Bronchial smooth muscle cell (primary cell): ENCODE measurements at places on chromosomes 5 and 9. TPM values are rescaled to one million over a fixed set of nuclear protein-coding genes. Genes with fewer than 3 reads are reported as not detected.

The CAPSL gene
- total RNA-seq, result not detected in 2 replicates

The SYNPO gene
- total RNA-seq, result 2.0 and 2.7 TPM in 2 replicates

The ANXA6 gene
- total RNA-seq, result 536 and 817 TPM in 2 replicates

The EGFLAM gene
- total RNA-seq, result 0.16 and 0.26 TPM in 2 replicates

The SPINK7 gene
- not detected in 2 replicates for total RNA-seq

The BRINP1 gene
- total RNA-seq, result 0.09 TPM in 1 of 2 replicates, not detected in the other

The ASPN gene
- 3.5 and 11.2 TPM in 2 replicates for total RNA-seq

The PCDHA3 gene
- total RNA-seq, result 0.32 and 0.34 TPM in 2 replicates

The MED27 gene
- total RNA-seq, result 9.9 and 11.6 TPM in 2 replicates

The PPP3R2 gene
- total RNA-seq, result 0.09 TPM in 1 of 2 replicates, not detected in the other

The KIF24 gene
- total RNA-seq, result 0.17 and 0.63 TPM in 2 replicates

The SLC2A8 gene
- total RNA-seq, result 5.8 and 8.0 TPM in 2 replicates

The SPINK1 gene
- not detected in 2 replicates for total RNA-seq

The TTC39B gene
- total RNA-seq, result 6.9 and 9.1 TPM in 2 replicates

The ADAMTS6 gene
- 37.8 and 49.9 TPM in 2 replicates for total RNA-seq

The IFNA21 gene
- not detected in 2 replicates for total RNA-seq

The DIMT1 gene
- 14.9 and 17.5 TPM in 2 replicates for total RNA-seq

The SMU1 gene
- 33.1 and 37.5 TPM in 2 replicates for total RNA-seq

The PCDHA7 gene
- total RNA-seq, result 0.26 and 0.47 TPM in 2 replicates

The RGS14 gene
- total RNA-seq, result 3.4 and 6.3 TPM in 2 replicates

The C9orf43 gene
- 0.16 and 0.26 TPM in 2 replicates for total RNA-seq

The SLC6A18 gene
- not detected in 2 replicates for total RNA-seq

The TAS2R1 gene
- total RNA-seq, result not detected in 2 replicates

The ALG2 gene
- 30.3 and 36.3 TPM in 2 replicates for total RNA-seq

The FRRS1L gene
- total RNA-seq, result 0.16 and 0.52 TPM in 2 replicates

The TMEM174 gene
- total RNA-seq, result not detected in 2 replicates

The BHMT2 gene
- total RNA-seq, result 4.4 and 4.6 TPM in 2 replicates

The TAF11L10 gene
- total RNA-seq, result not detected in 2 replicates

The PCDHA13 gene
- 0.09 and 0.16 TPM in 2 replicates for total RNA-seq

The ROR2 gene
- total RNA-seq, result 2.4 and 5.8 TPM in 2 replicates

The SURF4 gene
- 354 and 359 TPM in 2 replicates for total RNA-seq

The MEIKIN gene
- total RNA-seq, result not detected in 2 replicates

The ADAMTS16 gene
- 0.16 TPM in 1 of 2 replicates, not detected in the other for total RNA-seq

The KIF4B gene
- total RNA-seq, result under 0.01 and 0.09 TPM in 2 replicates

The SLC4A9 gene
- total RNA-seq, result not detected in 2 replicates

The CTNNAL1 gene
- 14.0 and 60.4 TPM in 2 replicates for total RNA-seq

The ANKRD55 gene
- not detected in 2 replicates for total RNA-seq

The PCDHB3 gene
- total RNA-seq, result 0.16 and 0.52 TPM in 2 replicates

The ZNG1F gene
- total RNA-seq, result 5.0 and 6.5 TPM in 2 replicates

The PRRT1B gene
- not detected in 2 replicates for total RNA-seq

The SPATA6L gene
- total RNA-seq, result 0.26 and 0.63 TPM in 2 replicates

The CCDC183 gene
- 0.32 and 0.43 TPM in 2 replicates for total RNA-seq

The CYLC2 gene
- total RNA-seq, result not detected in 2 replicates

The CTNND2 gene
- total RNA-seq, result not detected in 2 replicates

The HRH2 gene
- total RNA-seq, result under 0.01 TPM in 1 of 2 replicates, not detected in the other

The CDC25C gene
- total RNA-seq, result 0.26 and 1.1 TPM in 2 replicates

The BRD9 gene
- 41.5 and 56.0 TPM in 2 replicates for total RNA-seq

The IL13 gene
- total RNA-seq, result 0.16 TPM in 1 of 2 replicates, not detected in the other

The TMEM215 gene
- total RNA-seq, result not detected in 2 replicates

The LURAP1L gene
- total RNA-seq, result 54.4 and 62.1 TPM in 2 replicates

The GRHPR gene
- total RNA-seq, result 115 and 129 TPM in 2 replicates

The SLCO4C1 gene
- total RNA-seq, result under 0.01 TPM in 1 of 2 replicates, not detected in the other

The GOLM1 gene
- 31.5 and 50.9 TPM in 2 replicates for total RNA-seq

The PAEP gene
- not detected in 2 replicates for total RNA-seq

The GHR gene
- 2.5 and 3.5 TPM in 2 replicates for total RNA-seq

The DMGDH gene
- 1.6 and 5.1 TPM in 2 replicates for total RNA-seq

The PTGS1 gene
- total RNA-seq, result 18.6 and 26.4 TPM in 2 replicates

The SLC6A3 gene
- total RNA-seq, result under 0.01 TPM in 1 of 2 replicates, not detected in the other

The IL7R gene
- 0.17 and 0.79 TPM in 2 replicates for total RNA-seq
